Activated naive CD8-positive, alpha-beta T cell treated with anti-CD3 and anti-CD28 coated beads for 36 hours (primary cell): ENCODE measurements at places on chromosomes 2 and 18. TPM values are rescaled to one million over a fixed set of nuclear protein-coding genes. Genes with fewer than 3 reads are reported as not detected.
A peak's percentile ranks its signal among the peaks of the same experiment; 100 is the strongest.

TMEM182 gene
- 4.4 TPM for total RNA-seq

UPP2 gene
- not detected for total RNA-seq

TUBA4B gene
- not detected for total RNA-seq

LAMA3 gene
- total RNA-seq, result 0.42 TPM

ABCG8 gene
- total RNA-seq, result not detected

IL1RL1 gene
- total RNA-seq, result 0.18 TPM

GREB1L gene
- total RNA-seq, result not detected

DNA sequence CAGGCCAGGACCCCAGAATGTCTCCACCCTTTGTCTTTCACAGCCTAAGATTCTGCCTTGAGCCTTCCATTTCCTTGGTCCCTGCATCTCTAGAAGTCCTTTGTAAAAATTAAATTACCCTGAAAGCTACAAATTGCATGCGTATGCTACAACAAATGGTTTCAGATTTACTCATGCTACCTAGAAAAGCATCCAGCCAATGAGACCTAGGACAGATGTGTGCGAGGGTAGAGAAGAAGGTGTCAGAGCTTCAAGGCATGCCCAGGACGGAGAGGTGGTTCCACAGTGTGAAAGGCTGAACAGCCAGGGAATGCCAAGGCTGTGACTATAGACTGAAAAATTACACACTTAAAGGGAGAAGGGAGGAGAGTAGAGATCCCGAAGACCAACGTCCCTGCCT is 40.2 kb downstream of the CCBE1 start:
- no peak for DNase-seq
- no peaks in the 10 kb centered on the region for H3K4me1 ChIP-seq
- no peaks in the 10 kb centered on the region for H3K36me3 ChIP-seq
- no peak overlapping the region for H3K4me3 ChIP-seq
- H3K27me3 ChIP-seq, result no peaks in the 10 kb centered on the region
- H3K27ac ChIP-seq, result no peak overlapping the region

- no peaks in the 10 kb centered on the region for H3K27me3 ChIP-seq
- no peak for DNase-seq
- peaks cover 20% of the 10 kb centered on the region for H3K36me3 ChIP-seq
- peaks cover 28% of the 10 kb centered on the region for H3K4me1 ChIP-seq
- peak overlapping the region; percentile 87 for H3K27ac ChIP-seq
Measured at GRCh38 chr2:43227830-43228281, 1.4 kb upstream of the ZFP36L2 start.

DNA sequence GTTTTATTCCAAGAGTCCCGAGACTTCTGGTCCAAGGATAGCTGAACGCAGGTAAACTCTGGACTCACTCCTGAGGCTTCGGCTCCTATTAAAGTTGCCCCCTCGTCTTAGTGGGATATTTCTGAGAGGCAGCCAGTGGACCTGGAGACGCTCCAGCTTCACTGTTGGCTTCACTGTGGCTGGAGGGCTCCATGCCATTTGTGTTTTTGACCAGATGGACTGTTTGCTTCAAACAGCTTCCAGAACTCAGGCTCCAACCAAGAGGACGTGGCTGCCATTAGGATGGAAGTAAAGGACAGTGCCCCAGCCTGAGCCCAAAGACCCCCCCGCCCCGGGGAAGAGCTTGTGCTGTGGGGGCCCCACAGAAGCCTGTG is 94.4 kb upstream of the LDAH start:
- no peak for DNase-seq
- H3K36me3 ChIP-seq, result no peaks in the 10 kb centered on the region
- no peak overlapping the region for H3K4me3 ChIP-seq
- peaks cover 12% of the 10 kb centered on the region for H3K27me3 ChIP-seq
- H3K27ac ChIP-seq, result no peak overlapping the region

GRCh38 chr18:10559553-10560451 is 34.0 kb downstream of the NAPG start:
- H3K27ac ChIP-seq, result no peak overlapping the region
- H3K4me3 ChIP-seq, result peak overlapping the region; percentile 8
- H3K36me3 ChIP-seq, result peaks cover 14% of the 10 kb centered on the region
- peak; percentile 16 for DNase-seq

- no peak overlapping the region for H3K4me3 ChIP-seq
- no peak overlapping the region for H3K27ac ChIP-seq
- no peak for DNase-seq
- H3K36me3 ChIP-seq, result no peaks in the 10 kb centered on the region
Measured at GRCh38 chr2:159998243-159998642, 64.2 kb downstream of the PLA2R1 start.

DNA sequence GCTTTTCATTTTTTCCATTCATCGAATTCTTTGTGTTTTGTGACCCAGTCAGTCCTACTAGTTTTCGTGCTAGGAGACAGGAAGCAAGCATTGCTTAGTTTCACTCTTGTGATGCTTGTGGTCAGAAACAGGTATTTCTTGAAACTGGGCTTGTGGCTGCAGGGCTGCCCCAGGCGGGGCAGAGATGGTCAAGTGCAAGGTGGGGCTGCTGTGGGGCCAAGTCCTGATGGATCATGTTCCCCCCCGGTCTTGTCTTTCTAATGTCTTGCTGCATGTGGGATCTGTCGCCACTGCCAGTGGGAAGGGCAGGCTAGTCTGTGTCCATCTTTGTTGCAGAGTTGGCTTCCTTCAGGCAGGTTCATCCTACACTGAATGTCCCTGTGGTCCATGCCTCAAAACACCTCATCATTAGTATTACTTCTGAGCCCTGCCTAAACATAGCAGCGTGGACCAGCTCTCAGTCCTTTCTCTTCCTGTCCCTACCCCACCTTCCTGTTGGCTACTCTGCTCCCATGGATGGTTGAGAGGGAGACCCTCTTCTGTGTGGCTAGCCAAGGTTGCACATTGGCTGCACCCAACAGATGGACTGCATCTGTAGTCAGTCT is 38.7 kb downstream of the INPP4A start:
- peak overlapping the region; percentile 1 for H3K4me3 ChIP-seq
- no peaks in the 10 kb centered on the region for H3K27me3 ChIP-seq
- H3K4me1 ChIP-seq, result peaks cover 97% of the 10 kb centered on the region
- peaks cover 6% of the 10 kb centered on the region for H3K36me3 ChIP-seq

GRCh38 chr2:203909261-203909967 is 27.1 kb upstream of the ICOS start:
- peaks cover 23% of the 10 kb centered on the region for H3K4me1 ChIP-seq
- H3K27ac ChIP-seq, result no peak overlapping the region
- no peak overlapping the region for H3K4me3 ChIP-seq
- H3K27me3 ChIP-seq, result peaks cover 5% of the 10 kb centered on the region

GRCh38 chr2:24400207-24400907 is 40.0 kb upstream of the ITSN2 start:
- no peak overlapping the region for H3K27ac ChIP-seq
- no peak overlapping the region for H3K4me3 ChIP-seq
- no peaks in the 10 kb centered on the region for H3K36me3 ChIP-seq
- DNase-seq, result no peak
- peaks cover 19% of the 10 kb centered on the region for H3K27me3 ChIP-seq

GRCh38 chr2:237488901-237489860 is 2.1 kb downstream of the MLPH start:
- no peak overlapping the region for H3K4me3 ChIP-seq
- no peak for DNase-seq
- no peak overlapping the region for H3K27ac ChIP-seq
- H3K27me3 ChIP-seq, result peaks cover 62% of the 10 kb centered on the region

- peaks cover 54% of the 10 kb centered on the region for H3K4me1 ChIP-seq
- peak; percentile 4 for DNase-seq
- H3K27ac ChIP-seq, result no peak overlapping the region
- no peaks in the 10 kb centered on the region for H3K27me3 ChIP-seq
- no peak overlapping the region for H3K4me3 ChIP-seq
- peaks cover 16% of the 10 kb centered on the region for H3K36me3 ChIP-seq
Measured at GRCh38 chr2:143329288-143329687, 200.1 kb downstream of the ARHGAP15 start.

DNA sequence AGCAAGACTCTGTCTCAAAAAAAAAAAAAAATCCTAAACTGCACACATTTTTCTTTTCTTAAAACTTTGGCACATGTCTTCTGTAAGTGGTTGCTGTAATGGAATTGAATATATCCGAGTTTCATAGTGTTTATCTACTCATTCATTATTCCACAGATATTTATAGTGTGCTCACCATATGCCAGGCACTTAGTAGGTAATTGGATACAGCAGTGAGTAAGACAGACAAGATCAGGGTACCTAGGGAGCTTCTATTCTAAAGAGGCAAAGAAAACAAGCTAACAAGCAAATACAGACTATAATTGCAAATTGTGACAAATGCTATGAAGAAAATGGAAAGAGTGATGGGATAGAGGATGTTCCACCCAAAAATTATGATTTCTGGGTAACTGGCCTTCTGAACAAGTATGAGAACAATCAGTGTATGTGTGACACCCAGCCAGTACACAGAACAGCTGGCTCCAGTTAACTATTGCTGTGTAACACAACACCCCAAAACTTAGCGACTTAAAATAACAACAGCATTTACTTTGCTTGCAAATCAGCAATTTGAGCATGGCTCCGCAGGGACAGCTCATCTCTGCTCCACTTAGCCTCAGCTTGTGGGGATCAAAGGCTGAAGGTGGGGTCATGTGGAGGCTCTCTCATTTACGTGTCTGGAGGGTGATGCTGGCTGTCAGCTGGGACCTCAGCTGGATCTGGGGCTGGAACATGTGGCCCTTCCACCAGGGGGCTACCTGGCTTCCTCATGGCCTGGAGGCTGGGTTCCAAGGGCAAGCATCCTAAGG is 224.9 kb downstream of the INSIG2 start:
- H3K27ac ChIP-seq, result no peak overlapping the region
- no peak for DNase-seq
- H3K4me3 ChIP-seq, result no peak overlapping the region
- H3K27me3 ChIP-seq, result peaks cover 23% of the 10 kb centered on the region

- DNase-seq, result no peak
- peaks cover 38% of the 10 kb centered on the region for H3K4me1 ChIP-seq
- no peak overlapping the region for H3K27ac ChIP-seq
- no peaks in the 10 kb centered on the region for H3K27me3 ChIP-seq
- H3K36me3 ChIP-seq, result peaks cover 3% of the 10 kb centered on the region
Measured at GRCh38 chr2:108634576-108635160, 84.6 kb upstream of the RANBP2 start.

DNA sequence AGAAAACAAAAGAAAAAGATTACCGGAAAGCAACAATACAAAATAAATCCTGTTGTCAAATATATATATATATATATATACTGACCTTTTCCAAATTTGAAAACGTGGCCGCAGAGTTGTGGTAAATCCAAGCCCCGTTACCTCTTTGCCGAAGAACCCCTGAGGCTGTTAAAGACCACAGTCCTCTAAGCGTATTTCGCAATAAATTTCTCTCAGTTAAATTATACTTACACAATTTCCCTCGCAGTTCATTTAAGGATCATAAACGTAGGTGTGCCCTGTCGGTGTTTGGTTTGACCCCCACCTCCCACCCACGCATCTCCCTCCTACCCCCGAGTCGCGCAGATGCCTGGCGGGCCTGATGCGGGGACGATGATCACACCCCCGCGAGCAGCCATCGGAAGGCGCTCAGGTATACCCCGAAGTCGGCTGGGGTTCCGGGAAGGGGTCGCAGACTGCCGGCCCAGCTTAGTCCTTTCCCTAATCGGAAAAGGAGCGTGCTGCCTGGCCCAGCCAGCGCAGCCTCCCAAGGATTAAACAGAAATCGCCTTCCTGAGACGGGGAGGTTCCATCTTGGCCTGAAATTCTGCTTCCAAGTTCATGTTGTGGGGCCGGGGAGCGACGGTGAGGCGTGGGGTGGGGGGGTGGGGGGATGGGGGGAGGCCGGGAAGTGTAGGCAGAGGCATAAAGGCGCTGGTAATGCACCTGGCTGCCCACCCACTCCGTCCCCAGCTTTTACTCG is 2.9 kb upstream of the MEIS1 start:
- no peak overlapping the region for H3K27ac ChIP-seq
- DNase-seq, result no peak
- no peak overlapping the region for H3K4me3 ChIP-seq

- H3K27ac ChIP-seq, result no peak overlapping the region
- H3K36me3 ChIP-seq, result no peaks in the 10 kb centered on the region
- no peak overlapping the region for H3K4me3 ChIP-seq
- DNase-seq, result no peak
- peaks cover 4% of the 10 kb centered on the region for H3K27me3 ChIP-seq
Measured at GRCh38 chr2:151096235-151096634, 165.4 kb downstream of the RBM43 start.

DNA sequence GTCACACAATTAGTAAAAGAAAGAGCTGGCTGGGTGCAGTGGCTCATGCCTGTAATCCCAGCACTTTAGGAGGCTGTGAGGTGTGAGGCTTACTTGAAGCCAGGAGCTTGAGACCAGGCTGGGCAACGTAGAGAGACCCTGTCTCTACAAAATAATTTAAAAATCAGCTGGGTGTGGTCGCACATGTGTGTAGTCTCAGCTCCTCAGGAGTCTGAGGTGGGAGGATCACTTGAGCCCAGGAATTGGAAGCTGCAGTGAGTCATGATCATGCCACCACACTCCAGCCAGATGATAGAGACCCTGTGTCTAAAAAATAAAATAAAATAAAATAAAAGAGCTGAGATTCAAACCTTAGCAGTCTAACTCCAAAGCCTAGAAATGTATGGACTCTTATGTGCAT is 39.0 kb upstream of the NEDD4L start:
- no peaks in the 10 kb centered on the region for H3K4me1 ChIP-seq
- no peak for DNase-seq
- no peaks in the 10 kb centered on the region for H3K36me3 ChIP-seq
- H3K27ac ChIP-seq, result no peak overlapping the region
- no peak overlapping the region for H3K4me3 ChIP-seq

DNA sequence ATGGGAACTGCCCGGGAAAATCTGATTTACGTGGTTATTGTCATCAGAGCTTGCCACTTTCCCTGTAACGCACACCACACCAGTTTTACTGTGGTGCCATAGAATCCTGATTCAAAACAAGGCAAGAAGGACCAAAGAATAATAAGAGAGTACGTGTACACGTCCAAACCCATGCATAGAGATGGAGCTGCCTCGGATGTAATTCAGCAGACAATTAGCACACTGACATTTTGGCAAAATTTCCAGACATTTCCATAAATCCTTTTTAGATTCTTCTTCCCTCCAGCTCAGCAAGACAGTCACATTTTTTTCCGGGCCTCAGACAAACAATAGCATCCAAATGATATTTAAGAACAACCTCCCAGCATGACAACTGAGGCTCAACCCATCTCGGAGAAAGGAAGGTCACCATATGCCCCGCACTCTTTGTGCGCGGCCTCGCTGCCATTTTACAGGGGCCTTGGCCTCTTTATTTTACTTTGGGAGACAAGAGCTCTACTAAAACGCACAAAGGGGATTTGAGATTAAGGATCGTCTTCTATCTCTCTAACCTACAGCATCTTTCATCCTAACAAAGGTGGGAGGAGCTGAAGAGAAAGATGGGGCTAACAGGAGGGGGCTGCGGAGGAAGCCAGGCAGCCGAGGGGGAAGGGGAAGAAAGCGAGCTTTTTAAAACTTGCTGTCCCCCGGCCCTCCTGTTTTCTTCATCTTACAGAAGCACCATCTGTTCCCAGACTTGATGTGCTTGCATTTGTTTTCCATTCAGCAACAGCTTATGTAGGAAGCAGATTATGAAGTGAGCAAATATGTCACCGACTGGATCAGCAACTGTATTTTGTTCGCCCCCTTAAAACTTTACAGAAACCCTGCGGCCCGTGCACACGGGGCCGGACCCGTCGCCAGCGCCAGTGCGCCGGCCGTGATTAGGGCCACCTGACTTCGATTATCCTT is 61.0 kb downstream of the CDCA7 start:
- no peaks in the 10 kb centered on the region for H3K4me1 ChIP-seq
- DNase-seq, result no peak
- H3K36me3 ChIP-seq, result no peaks in the 10 kb centered on the region
- no peak overlapping the region for H3K27ac ChIP-seq
- peaks cover 24% of the 10 kb centered on the region for H3K27me3 ChIP-seq

GRCh38 chr2:24676493-24676892 is 116.7 kb downstream of the PTRHD1 start:
- H3K27ac ChIP-seq, result no peak overlapping the region
- no peak overlapping the region for H3K4me3 ChIP-seq
- H3K27me3 ChIP-seq, result no peaks in the 10 kb centered on the region
- peaks cover 30% of the 10 kb centered on the region for H3K36me3 ChIP-seq
- no peak for DNase-seq
